ENCODE measurements at places on chromosomes 11 and 22. TPM values are rescaled to one million over a fixed set of nuclear protein-coding genes. Genes with fewer than 3 reads are reported as not detected.
A peak's percentile ranks its signal among the peaks of the same experiment; 100 is the strongest.

JAML gene
- 12.0 TPM for total RNA-seq

TMPRSS4 gene
- total RNA-seq, result 344 TPM

PRAME gene
- 2.8 TPM for total RNA-seq

POU2AF1 gene
- 3.7 TPM for total RNA-seq

DEFB131B gene
- total RNA-seq, result not detected

PGR gene
- total RNA-seq, result 0.27 TPM

HIKESHI gene
- 23.7 TPM for total RNA-seq

CNGA4 gene
- 0.12 TPM for total RNA-seq

MPEG1 gene
- total RNA-seq, result 4.7 TPM

ZNHIT2 gene
- total RNA-seq, result 17.3 TPM

DNA sequence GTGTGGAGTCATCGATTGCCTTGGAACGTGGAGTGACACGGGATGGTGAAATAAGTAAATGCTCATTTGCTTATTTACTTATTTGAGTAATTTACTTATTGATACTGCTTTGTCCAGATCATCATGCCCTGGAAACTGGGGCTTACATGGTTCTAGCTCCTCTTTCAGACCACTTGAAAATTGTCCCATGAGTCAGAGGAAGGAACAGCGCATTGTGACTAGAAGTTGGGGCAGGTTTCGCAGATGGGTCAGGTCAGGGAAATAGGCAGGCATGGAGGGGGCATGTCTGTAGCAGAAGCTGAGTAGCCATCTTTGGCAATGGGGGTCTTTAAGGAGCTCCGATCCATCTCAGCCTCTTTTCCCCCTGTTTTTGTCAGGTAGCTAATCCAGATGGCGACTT lies 104.2 kb upstream of the SORL1-AS1 start:
- no peaks in the 10 kb centered on the region for H3K4me1 ChIP-seq
- no peak overlapping the region for H3K4me3 ChIP-seq
- peaks cover 5% of the 10 kb centered on the region for H3K36me3 ChIP-seq

DNA sequence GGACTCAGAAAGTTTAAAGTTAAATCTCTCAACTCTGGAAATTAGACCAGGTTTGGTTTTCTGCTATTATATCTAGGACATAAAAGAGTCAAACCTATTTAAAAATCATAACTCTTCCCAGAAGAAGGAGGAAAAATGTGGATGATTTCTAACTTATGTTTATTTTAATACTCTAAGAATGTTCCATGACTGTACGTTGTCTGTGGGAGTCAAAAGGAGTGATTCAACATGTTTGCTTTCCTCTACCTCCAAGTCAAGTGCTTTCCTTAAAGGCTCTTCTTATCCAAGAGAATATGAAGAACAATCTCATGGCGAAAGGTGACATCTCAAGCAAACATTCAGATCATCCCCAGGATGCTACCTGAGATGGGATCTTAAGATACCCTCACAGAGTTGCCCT lies 21.6 kb downstream of the OR51E1 start:
- DNase-seq, result no peak
- H3K4me1 ChIP-seq, result no peaks in the 10 kb centered on the region
- no peak overlapping the region for H3K4me3 ChIP-seq
- no peak overlapping the region for H3K27ac ChIP-seq
- H3K27me3 ChIP-seq, result no peaks in the 10 kb centered on the region

GRCh38 chr22:37728620-37729019 lies 31.8 kb downstream of the TRIOBP start:
- H3K36me3 ChIP-seq, result no peaks in the 10 kb centered on the region
- H3K27me3 ChIP-seq, result no peaks in the 10 kb centered on the region
- DNase-seq, result no peak

GRCh38 chr22:24435323-24435645 lies 7.9 kb downstream of the ADORA2A start:
- H3K4me1 ChIP-seq, result peaks cover 8% of the 10 kb centered on the region
- DNase-seq, result no peak
- no peaks in the 10 kb centered on the region for H3K36me3 ChIP-seq
- no peak overlapping the region for H3K4me3 ChIP-seq
- H3K27me3 ChIP-seq, result no peaks in the 10 kb centered on the region
- peak overlapping the region; percentile 42 for H3K27ac ChIP-seq

GRCh38 chr11:28232649-28233048 lies 124.5 kb downstream of the METTL15 start:
- no peaks in the 10 kb centered on the region for H3K4me1 ChIP-seq
- H3K36me3 ChIP-seq, result no peaks in the 10 kb centered on the region
- H3K27me3 ChIP-seq, result no peaks in the 10 kb centered on the region
- DNase-seq, result no peak

DNA sequence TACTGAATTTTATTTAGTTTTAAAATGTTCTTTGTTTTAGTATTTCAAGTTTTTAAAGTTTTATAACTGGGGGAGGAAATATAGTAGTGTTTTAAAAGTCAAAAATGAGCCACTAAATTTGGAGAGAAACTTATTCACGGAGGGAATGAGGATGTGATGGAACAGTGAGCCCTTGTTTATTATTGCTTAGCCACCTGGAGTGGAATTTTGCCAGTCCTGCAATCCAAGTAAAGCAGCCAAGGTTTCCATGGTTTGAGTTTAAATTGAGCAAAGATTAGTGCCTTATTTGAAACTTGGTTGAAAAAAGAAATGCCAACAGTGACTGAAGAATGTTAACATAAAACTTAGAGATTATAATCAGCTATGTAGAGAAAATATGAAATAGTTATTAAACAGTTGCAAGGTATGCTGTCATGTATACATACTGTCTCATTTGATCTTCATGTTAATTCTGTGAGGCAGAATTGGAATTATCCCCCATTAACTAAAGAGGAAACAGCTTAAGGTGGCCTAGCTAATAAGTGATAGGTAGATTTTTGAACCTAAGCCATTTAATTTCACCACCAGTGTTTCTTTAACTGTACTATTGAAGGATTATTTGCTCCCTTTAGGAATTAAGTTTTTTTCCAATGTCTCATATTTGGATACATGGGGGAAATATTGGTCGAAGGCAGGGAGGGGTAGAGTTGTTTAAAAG lies 36.4 kb downstream of the SWAP70 start:
- no peak for DNase-seq
- H3K27me3 ChIP-seq, result no peaks in the 10 kb centered on the region
- no peak overlapping the region for H3K4me3 ChIP-seq
- no peak overlapping the region for H3K27ac ChIP-seq
- no peaks in the 10 kb centered on the region for H3K36me3 ChIP-seq
- peaks cover 11% of the 10 kb centered on the region for H3K4me1 ChIP-seq

DNA sequence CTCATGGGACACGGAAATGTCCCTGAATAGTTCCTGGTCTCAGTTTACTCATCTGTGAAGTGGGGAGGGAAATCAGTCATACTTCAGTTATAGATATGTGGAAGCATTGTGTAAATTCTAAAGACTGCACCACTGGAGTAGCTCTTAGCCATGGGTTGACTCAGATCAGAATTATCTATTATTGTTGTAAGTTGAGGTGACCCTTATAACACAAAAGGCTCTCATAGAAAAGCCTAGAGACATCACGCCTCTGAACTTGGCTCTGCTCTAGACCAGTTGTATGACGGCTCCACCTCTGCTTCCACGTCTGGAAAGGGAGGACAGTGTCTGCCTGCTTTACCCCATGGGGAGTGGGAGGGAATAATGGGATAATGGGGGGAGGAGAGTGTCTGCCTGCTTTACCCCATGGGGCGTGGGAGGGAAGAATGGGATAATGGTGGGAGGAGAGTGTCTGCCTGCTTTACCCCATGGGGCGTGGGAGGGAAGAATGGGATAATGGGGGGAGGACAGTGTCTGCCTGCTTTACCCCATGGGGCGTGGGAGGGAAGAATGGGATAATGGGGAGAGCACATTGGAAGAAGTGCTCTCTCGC lies 98.2 kb downstream of the AMOTL1 start:
- no peaks in the 10 kb centered on the region for H3K4me1 ChIP-seq
- no peaks in the 10 kb centered on the region for H3K36me3 ChIP-seq
- no peak overlapping the region for H3K4me3 ChIP-seq
- H3K27ac ChIP-seq, result no peak overlapping the region
- no peak for DNase-seq

- no peak overlapping the region for H3K4me3 ChIP-seq
- H3K36me3 ChIP-seq, result no peaks in the 10 kb centered on the region
- H3K27ac ChIP-seq, result no peak overlapping the region
- no peak for DNase-seq
- H3K27me3 ChIP-seq, result no peaks in the 10 kb centered on the region
Observed at GRCh38 chr11:111696556-111696955, 69.6 kb downstream of the PPP2R1B start.

DNA sequence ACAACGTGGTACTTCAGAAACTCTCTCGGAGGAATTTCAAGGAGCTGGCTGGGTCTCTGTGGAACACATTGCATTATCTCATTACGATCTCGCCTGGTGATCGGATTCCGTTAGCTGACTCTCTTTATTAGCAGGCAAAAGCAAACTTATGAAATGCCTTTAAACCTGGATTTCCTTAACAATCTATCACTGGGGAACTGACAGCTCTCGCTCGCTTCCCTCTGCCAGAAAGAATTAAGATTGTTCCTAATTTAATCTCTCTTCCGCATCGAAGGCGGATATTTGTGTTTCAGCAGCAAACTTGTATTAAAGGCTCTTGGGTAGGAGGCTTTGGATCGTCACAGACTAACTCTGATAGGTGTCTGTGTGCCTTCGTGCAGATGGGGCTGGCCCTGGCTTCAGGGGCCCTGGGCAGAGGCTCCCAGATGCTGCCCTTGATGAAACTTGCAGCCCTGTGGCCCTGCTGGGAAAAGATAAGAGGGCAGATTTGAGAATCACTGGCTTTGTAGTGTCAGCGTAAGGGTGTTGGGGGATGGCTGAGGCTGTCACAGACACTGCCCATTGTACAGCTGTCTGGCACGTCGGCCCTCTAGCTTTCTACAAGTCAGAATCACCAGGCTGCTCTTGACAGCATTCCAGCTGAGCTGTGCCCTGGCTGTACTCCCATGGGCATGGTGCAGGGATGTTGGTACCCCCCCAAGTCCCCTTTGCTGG lies 162.2 kb upstream of the NECTIN1 start:
- H3K4me3 ChIP-seq, result no peak overlapping the region
- H3K27ac ChIP-seq, result no peak overlapping the region
- peaks cover 3% of the 10 kb centered on the region for H3K4me1 ChIP-seq
- no peak for DNase-seq

DNA sequence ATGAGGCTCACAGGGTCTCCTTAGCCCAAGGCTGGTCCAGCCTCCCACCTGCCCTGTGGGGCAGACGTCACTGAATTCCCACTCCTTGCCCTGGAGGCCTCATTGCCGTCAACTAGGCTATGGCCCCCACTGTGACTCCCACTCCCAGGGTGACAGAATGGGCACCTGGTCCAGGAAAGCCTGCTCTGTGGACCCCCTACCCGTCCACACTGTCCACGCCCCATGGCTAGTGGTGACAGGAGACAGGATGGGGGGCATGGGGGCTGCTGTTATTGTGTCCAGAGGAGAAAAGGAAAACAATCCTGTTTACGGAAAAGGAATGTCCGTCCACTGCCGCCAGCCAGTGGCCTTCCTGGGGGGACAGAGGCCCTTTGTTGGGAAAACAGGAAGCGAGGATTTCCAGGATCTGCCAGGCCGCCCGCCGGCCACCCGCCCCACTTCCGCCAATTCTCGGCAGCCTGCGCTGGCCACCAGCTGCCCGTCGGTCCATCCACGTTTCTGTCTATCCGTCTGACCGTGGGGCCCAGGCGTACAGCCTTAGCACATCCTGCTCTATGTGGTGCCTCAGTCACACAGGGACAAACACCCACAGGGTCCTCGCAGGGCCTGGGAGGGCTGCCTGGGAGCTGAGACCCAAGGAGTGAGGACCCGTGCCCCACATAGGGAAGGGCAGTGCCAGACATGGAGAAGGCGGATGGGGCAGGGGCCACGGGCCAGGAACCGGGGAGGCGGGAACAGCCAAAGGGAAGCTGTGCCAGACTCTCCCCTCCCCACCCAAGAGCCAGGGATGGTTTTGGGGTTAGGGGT lies 19.5 kb downstream of the CRELD2 start:
- H3K4me3 ChIP-seq, result no peak overlapping the region
- no peak for DNase-seq
- peaks cover 22% of the 10 kb centered on the region for H3K4me1 ChIP-seq
- peak overlapping the region; percentile 60 for H3K27ac ChIP-seq
- no peaks in the 10 kb centered on the region for H3K27me3 ChIP-seq
- no peaks in the 10 kb centered on the region for H3K36me3 ChIP-seq

- H3K4me3 ChIP-seq, result no peak overlapping the region
- no peak overlapping the region for H3K27ac ChIP-seq
- DNase-seq, result no peak
- peaks cover 5% of the 10 kb centered on the region for H3K4me1 ChIP-seq
Observed at GRCh38 chr22:38789606-38790005, 4.3 kb downstream of the DNAL4 start.
